A673 (cell line): ENCODE measurements at places on chromosomes 5 and 9.

- no peak for DNase-seq
Observed at GRCh38 chr9:136900988-136901515, 14.7 kb downstream of the TRAF2 start.

DNA sequence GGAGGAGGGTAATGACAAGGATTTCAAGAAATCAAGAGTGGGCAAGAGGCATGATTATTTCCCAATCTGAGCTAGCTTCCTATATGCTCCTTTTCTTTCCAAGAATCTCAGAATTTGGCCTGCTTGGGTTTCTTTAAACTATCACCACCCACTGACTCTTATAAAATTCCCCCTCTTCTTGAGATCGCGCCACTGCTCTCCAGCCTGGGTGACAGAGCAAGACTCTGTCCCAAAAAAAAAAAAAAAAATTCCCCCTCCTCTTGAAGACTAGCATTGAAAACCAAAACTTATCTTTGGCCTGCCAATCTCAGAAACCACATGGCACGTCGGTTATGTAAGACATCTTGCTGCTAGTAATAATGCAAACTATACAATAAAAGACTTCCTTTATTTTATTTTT, 3.4 kb upstream of the DMXL1 start:
- DNase-seq: no peak

- DNase-seq: no peak
Observed at GRCh38 chr5:85614489-85614888, 1003.3 kb upstream of the COX7C start.

GRCh38 chr5:83118471-83118870, 41.1 kb downstream of the XRCC4 start:
- DNase-seq: no peak

GRCh38 chr5:139817970-139818369, 22.4 kb downstream of the PSD2 start:
- no peak for DNase-seq
